ENCODE measurements at places on chromosomes 11 and 22.

DNA sequence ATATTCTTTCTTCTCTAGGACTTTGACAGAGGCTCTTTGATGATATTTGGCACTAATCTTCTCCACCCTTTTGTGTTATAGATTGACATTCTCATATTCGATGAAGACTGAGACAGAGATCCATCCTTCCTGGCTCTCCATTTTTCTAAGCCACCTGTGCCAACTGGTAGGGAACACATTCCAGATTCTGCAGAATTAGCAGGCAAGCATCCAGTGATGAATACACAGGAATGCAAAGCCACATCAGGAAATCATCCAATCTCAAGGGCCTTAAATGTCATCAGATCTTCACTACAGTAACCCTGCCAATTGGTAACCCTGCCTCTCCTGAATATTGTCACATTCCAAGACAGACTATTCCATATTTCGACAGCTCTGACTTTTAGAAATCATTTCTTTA lies 718.4 kb upstream of the API5 start:
- no peak for DNase-seq

DNA sequence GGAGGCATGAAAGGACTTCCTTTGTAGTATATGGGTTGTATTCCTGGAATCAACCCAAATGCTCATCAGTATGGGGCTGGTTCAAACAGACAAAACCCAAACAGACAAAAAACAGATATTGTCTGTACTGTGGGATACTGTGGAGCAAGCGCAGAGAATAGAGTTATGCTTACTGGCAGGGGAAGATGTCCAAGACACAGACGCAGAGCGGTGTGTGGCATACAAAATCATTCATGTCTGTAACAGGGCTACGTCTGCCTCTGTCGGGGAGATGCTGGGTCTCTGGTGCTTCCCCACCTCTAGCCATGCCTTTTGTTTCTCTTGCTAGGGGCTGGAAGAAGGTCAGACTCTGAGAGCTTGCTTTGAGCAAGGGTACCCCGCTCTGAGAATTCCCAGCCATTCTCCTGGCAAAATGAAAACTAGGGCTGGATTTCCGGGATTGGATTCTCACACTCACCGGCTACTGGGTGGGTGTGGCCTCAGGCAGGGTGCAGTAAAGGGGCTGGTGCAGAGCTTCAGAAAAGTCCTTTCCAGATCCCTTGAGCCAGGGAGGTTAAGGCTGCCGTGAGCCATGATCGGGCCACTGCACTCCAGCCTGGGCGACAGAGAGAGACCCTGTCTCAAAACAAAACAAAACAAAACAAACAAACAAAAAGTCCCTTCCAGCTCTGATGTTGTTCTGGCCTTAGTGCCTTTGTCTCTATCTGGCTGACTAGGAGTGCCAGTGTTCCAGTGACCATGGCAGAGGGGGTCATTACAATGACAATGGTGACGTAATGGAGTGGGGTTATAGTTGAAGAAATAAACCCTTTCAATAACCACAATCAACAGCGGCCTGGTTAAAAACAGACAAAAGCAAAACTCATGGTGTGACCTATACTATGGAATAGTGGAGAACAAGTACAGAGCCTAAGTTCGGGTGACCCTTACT lies 2.9 kb upstream of the ABCC8 start:
- DNase-seq: no peak

DNA sequence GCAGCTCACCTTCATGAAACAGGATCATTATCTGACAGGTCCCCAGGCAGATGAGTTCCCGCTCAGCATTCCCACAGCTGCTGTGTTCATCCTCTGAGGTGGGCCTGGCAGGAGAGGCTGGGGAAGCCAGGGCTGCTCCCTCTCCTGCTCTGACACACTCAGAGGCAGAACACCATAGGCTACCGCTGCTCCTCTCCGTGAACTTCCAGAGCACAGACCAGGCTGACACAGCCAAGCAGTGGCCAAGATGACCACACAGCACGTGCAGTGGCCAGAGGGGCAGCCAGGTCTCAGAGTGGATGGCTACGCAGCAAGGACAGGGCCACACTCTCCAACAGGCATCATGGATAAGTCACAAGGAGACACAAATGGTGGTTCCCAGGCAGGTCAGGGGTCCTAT lies 8.5 kb downstream of the PRODH start:
- no peak for DNase-seq

- DNase-seq: no peak
Measured at GRCh38 chr11:121965330-121965729, 150.7 kb downstream of the BLID start.

- DNase-seq: no peak
Measured at GRCh38 chr11:133479209-133479608, 53.1 kb downstream of the OPCML start.

DNA sequence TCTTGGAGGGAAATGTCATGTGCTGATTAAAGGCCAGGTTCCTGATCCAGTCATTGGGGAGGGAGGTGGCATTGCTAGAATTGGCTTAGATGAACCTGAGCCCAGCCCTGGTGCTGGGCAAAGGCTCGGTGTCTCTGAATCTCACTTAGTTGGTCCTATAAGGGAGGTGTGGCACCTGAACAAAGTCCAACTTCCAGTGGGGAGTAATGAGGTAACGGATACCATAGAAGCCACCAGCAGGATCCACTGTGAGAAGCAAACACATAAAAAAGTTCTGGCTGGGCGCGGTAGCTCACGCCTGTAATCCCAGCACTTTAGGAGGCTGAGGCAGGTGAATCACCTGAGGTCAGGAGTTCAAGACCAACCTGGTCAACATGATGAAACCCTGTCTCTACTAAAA lies 26.6 kb downstream of the PRDM11 start:
- DNase-seq: no peak

- DNase-seq: no peak
Measured at GRCh38 chr22:43706151-43706550, 106.0 kb downstream of the EFCAB6 start.

- DNase-seq: no peak
Measured at GRCh38 chr11:47566149-47566698, 825 bp downstream of the PTPMT1 start.

- DNase-seq: no peak
Measured at GRCh38 chr11:19698493-19699292, 13.9 kb upstream of the NAV2 start.

GRCh38 chr22:40240160-40240559 lies 62.4 kb downstream of the TNRC6B start:
- DNase-seq: no peak
